ENCODE measurements at places on chromosomes 7 and 10. TPM values are rescaled to one million over a fixed set of nuclear protein-coding genes. Genes with fewer than 3 reads are reported as not detected.

The ARPC1B gene
- 312 TPM for total RNA-seq

The GHRHR gene
- total RNA-seq = not detected

The ZNF467 gene
- under 0.01 TPM for total RNA-seq

The SOSTDC1 gene
- not detected for total RNA-seq

The CYP2C19 gene
- not detected for total RNA-seq

The NME8 gene
- total RNA-seq = not detected

The GIMAP8 gene
- not detected for total RNA-seq
